CD14-positive monocyte (primary cell): ENCODE measurements at places on chromosomes 16 and 17.

GRCh38 chr17:56847106-56847505, 13.2 kb downstream of the DGKE start:
- DNase-seq, result no peak

DNA sequence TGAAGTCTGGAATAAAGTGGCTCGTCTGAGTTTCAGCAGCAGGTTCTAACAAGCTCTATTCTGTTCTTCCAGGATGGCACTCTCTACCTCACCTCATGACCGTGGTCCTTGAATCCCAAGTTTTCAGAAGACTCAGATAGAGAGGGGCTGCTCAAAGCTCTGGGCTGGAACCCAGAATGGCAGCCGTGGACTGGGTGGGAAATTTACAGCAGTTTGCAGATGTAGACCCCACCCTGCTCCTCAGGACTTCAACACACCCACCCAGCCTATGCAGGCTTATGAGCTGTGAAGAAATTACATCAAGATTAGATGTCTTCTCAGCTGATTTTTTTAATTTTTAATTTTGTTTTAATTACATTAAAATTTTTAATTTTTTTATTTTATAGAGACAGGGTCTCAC, 59.4 kb downstream of the METRNL start:
- no peak for DNase-seq

- no peak for DNase-seq
Observed at GRCh38 chr17:46872421-46872820, 21.0 kb downstream of the WNT9B start.

DNA sequence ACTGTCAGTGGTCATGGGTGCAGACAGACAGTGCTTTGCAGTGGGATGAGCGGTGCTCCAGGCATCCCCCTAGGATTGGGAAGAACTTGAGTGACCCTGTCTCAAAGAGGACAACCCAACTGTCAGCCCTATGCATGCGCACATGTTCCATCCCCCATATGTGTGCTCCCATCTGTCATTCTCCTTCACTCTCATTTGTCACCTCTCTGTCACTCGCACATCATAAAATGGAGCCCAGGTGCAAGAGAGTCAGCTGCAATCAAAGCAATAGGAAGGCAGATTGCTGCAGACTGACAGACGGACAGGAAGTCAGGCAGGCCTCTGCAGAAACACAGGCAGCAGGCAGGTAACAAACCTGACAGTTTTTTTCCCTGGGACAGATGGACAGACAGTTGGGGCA, 101.8 kb upstream of the CCL1 start:
- DNase-seq, result no peak

GRCh38 chr16:47581114-47581513, 120.0 kb downstream of the PHKB start:
- DNase-seq, result no peak
